ENCODE measurements at places on chromosomes 16 and 17. TPM values are rescaled to one million over a fixed set of nuclear protein-coding genes. Genes with fewer than 3 reads are reported as not detected.

The TNS4 gene
- total RNA-seq, result 0.23 TPM

The LCMT1 gene
- total RNA-seq, result 31.0 TPM

The PLXDC1 gene
- 21.2 TPM for total RNA-seq

The TEX19 gene
- total RNA-seq, result not detected

The CD300E gene
- 0.35 TPM for total RNA-seq

The SCARF1 gene
- total RNA-seq, result 13.2 TPM

The SRRM2 gene
- total RNA-seq, result 677 TPM

The PTX4 gene
- 0.14 TPM for total RNA-seq

The TBC1D3H gene
- total RNA-seq, result not detected

The G6PC1 gene
- 17.3 TPM for total RNA-seq

The CD300LF gene
- 1.8 TPM for total RNA-seq

The MEOX1 gene
- 5.0 TPM for total RNA-seq

The TCAP gene
- total RNA-seq, result 2.0 TPM

The CCL16 gene
- total RNA-seq, result 0.35 TPM

The DUXB gene
- total RNA-seq, result not detected

The FGF11 gene
- total RNA-seq, result 2.7 TPM

The KRTAP4-9 gene
- not detected for total RNA-seq

The ADAD2 gene
- 0.60 TPM for total RNA-seq

The TAF15 gene
- total RNA-seq, result 130 TPM

The FOXN1 gene
- total RNA-seq, result 0.06 TPM

The ODAD4 gene
- total RNA-seq, result 1.6 TPM

The PRM2 gene
- not detected for total RNA-seq

The RNF112 gene
- 7.3 TPM for total RNA-seq

The MILR1 gene
- total RNA-seq, result 8.3 TPM

The CXCL16 gene
- total RNA-seq, result 92.6 TPM

The AGRP gene
- total RNA-seq, result not detected

The MMP15 gene
- 109 TPM for total RNA-seq

The PDIA2 gene
- total RNA-seq, result 1.3 TPM

The WSCD1 gene
- total RNA-seq, result 2.6 TPM

The CA7 gene
- total RNA-seq, result not detected

The SLC47A1 gene
- 15.4 TPM for total RNA-seq

The FAHD1 gene
- 49.6 TPM for total RNA-seq

The KRTAP4-1 gene
- not detected for total RNA-seq

The CBX4 gene
- total RNA-seq, result 36.7 TPM

The STX1B gene
- total RNA-seq, result 0.58 TPM

The GJD3 gene
- total RNA-seq, result 1.9 TPM

The CKLF gene
- total RNA-seq, result 50.0 TPM

The PIPOX gene
- 3.5 TPM for total RNA-seq

The VTN gene
- 424 TPM for total RNA-seq

The ALDH3A1 gene
- 3.4 TPM for total RNA-seq

The CLEC18A gene
- 3.6 TPM for total RNA-seq

The TCF25 gene
- total RNA-seq, result 175 TPM

The CA10 gene
- 0.17 TPM for total RNA-seq

The PRAC1 gene
- not detected for total RNA-seq

The DNASE1L2 gene
- total RNA-seq, result 4.6 TPM

The MRC2 gene
- 87.4 TPM for total RNA-seq

The MRPS7 gene
- total RNA-seq, result 55.1 TPM

The ITGB3 gene
- 10.6 TPM for total RNA-seq
